ENCODE measurements at places on chromosomes 6 and 20.

GRCh38 chr6:167238146-167238693 lies 52.9 kb upstream of the UNC93A start:
- no peak for DNase-seq

DNA sequence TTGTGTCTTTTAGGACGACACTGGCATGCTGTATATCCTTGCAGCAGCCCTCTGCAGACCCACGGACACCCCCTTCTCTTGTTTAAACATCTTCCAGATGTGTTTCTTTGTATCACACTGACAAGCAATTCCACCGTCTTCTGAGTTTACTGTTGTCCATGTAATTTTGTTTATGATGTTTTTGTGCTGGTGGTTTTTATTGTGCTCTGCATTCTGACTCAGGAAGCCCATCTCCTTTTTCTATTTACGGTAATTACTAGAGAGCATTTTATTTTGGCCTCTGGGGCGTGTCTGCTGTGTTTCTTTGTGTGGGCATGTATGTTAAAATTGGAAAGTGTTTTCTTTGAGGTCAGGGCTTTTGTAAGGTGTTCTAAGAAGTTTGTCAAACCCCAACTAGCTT lies 111.9 kb downstream of the JARID2 start:
- no peak for DNase-seq

DNA sequence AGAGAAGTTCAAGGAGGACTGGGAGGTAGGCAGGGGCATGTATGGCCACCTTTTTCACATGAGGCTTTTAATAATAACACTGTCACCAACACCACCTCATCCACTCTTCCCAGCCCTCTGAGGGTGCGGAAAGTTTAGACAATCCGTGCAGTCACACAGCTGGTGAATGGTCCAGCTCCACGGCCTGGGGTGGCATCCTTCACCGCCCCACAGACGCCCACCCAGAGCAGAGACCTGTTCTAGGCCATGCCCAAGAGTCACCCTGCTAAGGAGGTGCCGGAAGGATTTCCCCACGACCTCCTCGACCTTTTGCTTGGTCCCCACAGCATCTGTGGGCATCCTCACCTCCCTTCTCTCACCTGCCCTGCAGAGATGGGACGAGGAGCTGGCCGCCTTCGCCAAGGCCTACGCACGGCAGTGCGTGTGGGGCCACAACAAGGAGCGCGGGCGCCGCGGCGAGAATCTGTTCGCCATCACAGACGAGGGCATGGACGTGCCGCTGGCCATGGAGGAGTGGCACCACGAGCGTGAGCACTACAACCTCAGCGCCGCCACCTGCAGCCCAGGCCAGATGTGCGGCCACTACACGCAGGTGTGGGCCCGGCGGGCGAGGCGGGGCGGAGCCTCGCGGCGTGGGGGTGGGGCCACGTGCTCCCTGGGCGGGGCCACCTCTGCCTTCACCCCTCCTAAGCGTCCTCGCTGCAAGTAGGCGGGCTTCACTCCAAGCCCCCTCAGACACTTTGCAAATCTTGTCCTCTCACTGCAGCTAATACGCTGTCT lies 4.4 kb downstream of the PI16 start:
- DNase-seq, result no peak

DNA sequence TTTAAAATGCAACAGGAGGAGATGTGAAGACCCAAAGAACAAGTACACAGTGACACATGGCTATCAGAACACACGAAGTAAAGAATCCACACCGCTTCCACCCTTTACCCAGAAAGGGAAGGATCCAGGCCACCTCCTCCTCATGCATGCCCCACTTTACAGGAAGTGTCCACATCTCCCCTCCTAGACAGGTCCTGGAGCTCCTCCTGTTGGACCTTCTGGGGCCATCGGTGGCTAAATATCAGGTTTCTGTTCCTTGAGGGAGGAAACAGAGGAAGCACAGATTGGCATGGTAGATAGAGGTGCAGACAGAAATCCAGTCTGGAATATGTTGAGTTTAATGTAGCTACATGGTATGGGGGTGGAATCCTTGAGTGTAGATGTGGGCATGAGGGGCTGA lies 10.9 kb downstream of the NINL start:
- DNase-seq, result peak; percentile 42

GRCh38 chr20:199996-200395 lies 10.5 kb upstream of the DEFB128 start:
- peak; percentile 23 for DNase-seq

GRCh38 chr6:101403216-101403945 lies 9.9 kb downstream of the GRIK2 start:
- no peak for DNase-seq

- DNase-seq, result no peak
Observed at GRCh38 chr6:3405679-3406078, 51.2 kb downstream of the SLC22A23 start.

DNA sequence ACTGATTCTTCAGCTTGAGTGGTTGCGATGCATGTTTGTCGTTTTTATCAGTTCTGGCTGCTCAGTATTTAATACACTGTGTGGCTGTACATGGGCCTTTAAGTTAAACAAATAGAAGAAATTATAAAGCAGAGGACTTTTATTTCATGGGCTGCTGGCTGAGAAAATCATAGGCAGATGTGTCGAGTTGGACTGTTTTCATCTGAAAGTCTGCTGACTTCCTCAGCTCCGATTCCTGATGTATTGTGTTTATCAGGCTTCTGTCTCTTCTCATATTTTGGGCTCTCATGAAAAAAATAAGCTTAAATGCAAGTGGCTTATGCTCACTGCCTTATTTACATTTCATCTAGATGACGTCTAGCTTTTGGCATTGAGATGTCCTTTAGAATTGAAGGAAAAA lies 129.5 kb upstream of the GGTLC1 start:
- no peak for DNase-seq
